Right ventricle myocardium superior (tissue), 1 donor: ENCODE measurements at places on chromosomes 16 and 17. TPM values are rescaled to one million over a fixed set of nuclear protein-coding genes. Genes with fewer than 3 reads are reported as not detected.

Gene DRC7
- not detected for total RNA-seq

Gene MPP2
- 17.1 TPM for total RNA-seq

Gene TGFB1I1
- total RNA-seq = 13.2 TPM

Gene SMYD4
- 8.6 TPM for total RNA-seq

Gene CDH13
- total RNA-seq = 166 TPM

Gene TM4SF5
- total RNA-seq = not detected

Gene MMP15
- 55.2 TPM for total RNA-seq

Gene CD300H
- not detected for total RNA-seq

Gene PRSS33
- not detected for total RNA-seq

Gene KIF2B
- not detected for total RNA-seq

Gene SPATA22
- total RNA-seq = 0.51 TPM

Gene KRTAP4-5
- not detected for total RNA-seq

Gene MAPK7
- total RNA-seq = 13.9 TPM

Gene TBC1D3I
- 0.30 TPM for total RNA-seq

Gene PGAP3
- total RNA-seq = 10.0 TPM

Gene KRT38
- not detected for total RNA-seq

Gene TRIM65
- total RNA-seq = 9.1 TPM

Gene C17orf113
- total RNA-seq = 0.59 TPM

Gene PROCA1
- 1.3 TPM for total RNA-seq

Gene POLG2
- 7.4 TPM for total RNA-seq

Gene USP43
- total RNA-seq = not detected

Gene TBC1D3
- not detected for total RNA-seq
